CD4-positive, alpha-beta memory T cell (primary cell): ENCODE measurements at places on chromosomes 16 and 17. TPM values are rescaled to one million over a fixed set of nuclear protein-coding genes. Genes with fewer than 3 reads are reported as not detected.

DNA sequence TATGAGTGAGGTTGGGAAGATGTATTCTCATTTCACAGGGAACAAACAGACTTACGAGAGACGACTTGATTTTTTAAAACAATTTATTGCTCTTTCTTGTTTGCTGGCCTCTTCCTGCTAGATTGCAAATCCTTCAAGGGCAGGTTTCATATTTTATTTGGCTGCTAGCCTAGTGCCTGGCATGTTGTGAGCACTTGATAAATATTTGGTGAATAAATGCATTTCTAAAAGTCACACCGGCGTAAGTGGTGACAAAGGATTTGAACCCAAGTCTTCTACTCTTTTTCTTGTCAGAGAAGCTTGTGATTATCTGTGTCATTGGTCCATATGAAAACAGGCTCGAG lies 1.4 kb downstream of the WWP2 start:
- DNase-seq, result no peak

DNA sequence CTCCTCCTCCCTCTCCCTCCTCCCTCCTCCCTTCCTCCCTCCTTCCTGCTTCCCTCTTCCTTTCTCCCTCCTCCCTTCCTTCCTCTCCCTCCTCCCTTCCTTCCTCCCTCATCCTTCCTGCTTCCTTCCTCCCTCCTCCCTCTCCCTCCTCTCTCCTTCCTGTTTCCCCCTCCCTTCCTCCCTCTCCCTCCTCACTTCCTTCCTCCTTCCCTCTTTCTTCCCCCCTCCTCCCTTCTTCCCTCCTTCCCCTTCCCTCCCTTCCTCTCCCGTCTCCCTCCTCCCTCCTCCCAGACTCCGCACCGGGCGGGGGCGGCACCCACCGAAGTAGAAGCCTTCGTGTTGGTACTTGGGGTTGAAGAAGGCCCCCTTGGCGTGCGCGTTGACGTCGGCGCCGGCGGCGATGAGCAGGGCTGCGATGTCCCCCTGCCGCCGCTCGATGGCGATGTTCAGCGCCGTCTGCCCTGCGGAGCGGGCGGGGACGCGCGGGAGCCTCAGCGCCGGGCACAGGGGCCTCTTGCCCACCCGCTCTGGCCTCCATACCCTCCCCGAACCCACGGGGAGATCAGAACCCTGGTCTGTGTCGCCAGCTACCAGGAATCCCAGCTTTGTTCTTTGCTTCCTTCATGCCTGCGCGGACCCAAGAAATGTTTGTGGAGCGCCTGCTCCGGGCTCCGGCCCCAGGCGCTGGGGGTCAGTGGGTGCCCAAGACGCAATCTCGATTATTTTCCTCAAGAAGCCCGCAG lies 22.2 kb downstream of the TRPV3 start:
- DNase-seq, result peak; percentile 40

DNA sequence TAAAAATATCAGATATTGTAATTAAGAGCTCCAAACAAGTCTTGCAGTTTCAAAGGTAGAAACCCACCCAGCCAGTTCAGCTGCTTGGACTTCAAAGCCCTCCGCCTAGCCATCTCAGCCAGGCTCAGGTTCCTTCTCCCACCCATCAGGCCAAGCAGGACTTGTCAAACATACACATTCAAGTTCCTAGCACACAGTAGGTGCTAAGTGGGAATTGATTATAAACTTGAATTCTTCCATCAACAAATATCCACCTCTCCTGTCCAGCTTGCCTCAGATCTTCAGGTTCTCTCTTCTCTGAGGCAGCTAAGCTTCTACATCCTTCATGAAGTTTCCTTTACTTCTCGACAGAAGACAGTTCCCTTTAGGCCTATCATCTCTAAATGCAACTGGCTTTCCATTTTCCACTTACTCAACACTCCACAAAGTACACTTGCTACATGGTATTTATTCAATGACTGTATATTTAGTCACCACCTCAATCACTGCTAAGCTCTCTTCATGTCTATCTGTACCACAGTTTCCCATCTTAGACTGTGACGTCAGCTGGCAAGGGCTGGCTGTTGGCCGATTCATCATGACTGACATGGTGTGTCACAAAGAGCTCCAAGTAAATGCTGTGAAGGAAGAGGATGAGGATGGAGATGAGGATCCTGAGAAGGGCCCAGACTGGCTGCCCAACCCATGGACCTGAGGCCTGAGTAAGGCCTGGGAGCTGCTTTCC lies 13.3 kb upstream of the COG7 start:
- DNase-seq, result no peak

Gene ARHGAP44
- total RNA-seq, result not detected

Gene LDHD
- 0.17 TPM for total RNA-seq

Gene GGT6
- not detected for total RNA-seq

Gene TMEM92
- not detected for total RNA-seq
